Activated CD4-positive, alpha-beta T cell treated with anti-CD3 and anti-CD28 coated beads, Interleukin-2, amount 10 ng/mL, durations not matched to agents 7 days and 5 days (primary cell): ENCODE measurements at places on chromosomes 3 and 15.

DNA sequence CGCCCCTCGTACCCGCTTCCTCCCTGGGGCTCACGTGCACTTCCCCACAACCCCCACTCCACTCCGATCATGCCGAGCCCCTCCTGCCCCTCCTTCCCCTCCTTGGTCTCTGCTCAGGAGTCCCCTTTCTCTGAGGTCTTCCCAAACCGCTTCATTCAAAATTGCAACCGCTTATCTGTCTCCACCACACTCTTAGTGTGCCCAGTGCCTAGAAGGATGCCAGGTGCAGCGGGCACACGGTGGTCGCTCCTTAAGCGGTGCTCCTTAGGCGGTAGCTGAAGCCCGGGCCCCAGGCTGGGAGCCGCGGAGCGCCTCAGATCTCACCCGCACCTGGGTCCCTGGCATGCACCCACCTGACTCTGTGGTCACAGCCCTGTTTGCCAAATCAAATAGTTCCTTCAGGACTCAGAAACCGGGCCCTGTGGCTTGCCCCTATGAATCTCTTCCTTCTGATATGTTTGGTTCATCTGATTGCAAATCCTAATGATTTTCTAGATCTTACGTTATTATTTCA lies 524.5 kb downstream of the OCA2 start:
- DNase-seq, result no peak

GRCh38 chr15:73749533-73749932 lies 3.6 kb downstream of the INSYN1 start:
- DNase-seq, result no peak

DNA sequence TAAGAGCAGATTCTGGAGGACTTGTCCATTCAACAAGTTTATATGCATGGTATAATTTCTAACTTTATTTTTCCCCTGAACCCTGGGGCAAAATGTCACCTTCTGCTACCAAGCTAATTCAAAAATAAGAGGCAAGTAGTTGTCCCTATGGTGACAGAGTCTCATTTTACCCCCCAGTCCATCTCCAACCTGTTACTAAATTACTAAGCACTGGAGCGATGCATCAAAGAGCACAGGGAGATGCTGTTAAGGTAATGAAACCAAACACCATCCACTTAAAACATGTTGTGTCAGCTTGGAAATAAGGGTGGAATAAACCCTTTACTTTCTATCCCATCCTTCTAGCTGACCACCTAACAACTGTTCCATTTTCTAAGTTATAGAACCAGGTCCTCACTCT lies 417.4 kb upstream of the ATP11B start:
- DNase-seq, result no peak

- no peak for DNase-seq
These were observed 43.4 kb downstream of the APBA2 start for GRCh38 chr15:28929200-28929599.

DNA sequence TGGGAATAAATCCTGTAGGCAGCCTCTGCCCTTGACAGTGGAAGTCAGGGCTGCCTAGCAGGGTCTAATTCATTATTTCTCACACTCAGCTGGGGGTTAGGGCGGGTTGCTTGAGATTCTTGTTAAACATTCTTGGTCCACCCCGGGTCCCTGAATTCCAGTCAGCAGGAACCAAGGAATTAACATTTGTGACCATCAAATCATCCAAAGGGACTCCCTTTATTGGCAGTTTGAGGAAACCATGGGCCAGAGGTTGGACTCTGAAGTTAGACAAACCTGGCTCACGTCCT lies 122.8 kb downstream of the EEFSEC start:
- no peak for DNase-seq
